ENCODE measurements at places on chromosomes 7 and 10.
A peak's percentile ranks its signal among the peaks of the same experiment; 100 is the strongest.

DNA sequence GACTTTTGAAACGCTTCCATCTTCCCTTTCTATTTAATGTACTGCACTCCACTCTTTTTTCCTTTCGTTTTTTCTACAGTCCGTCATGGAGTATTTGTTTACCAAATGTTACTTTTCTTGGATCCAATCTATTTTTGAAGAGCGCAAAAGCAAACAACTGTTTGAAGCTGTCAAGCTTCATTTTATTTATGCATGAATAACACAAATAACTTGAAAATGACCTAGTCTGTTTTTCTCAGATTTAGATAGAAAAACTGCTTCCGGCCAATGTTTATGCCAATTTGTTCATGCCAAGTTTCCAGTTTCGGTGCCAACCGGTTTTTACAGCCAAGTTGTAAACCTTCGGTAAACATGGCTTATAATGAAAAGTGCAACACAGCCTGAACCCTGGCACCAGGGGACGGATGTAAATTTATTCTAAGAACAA is 150.9 kb upstream of the KLF6 start:
- H3K4me3 ChIP-seq, result no peak overlapping the region
- H3K36me3 ChIP-seq, result no peaks in the 10 kb centered on the region
- H3K4me1 ChIP-seq, result peaks cover 19% of the 10 kb centered on the region
- DNase-seq, result no peak

GRCh38 chr10:128710798-128711183 is 584.6 kb upstream of the MKI67 start:
- no peak overlapping the region for H3K27ac ChIP-seq
- H3K4me1 ChIP-seq, result no peaks in the 10 kb centered on the region
- peaks cover 6% of the 10 kb centered on the region for H3K27me3 ChIP-seq
- DNase-seq, result no peak
- no peaks in the 10 kb centered on the region for H3K36me3 ChIP-seq

- peaks cover 38% of the 10 kb centered on the region for H3K4me1 ChIP-seq
- peak overlapping the region; percentile 87 for H3K4me3 ChIP-seq
- no peak for DNase-seq
- H3K27ac ChIP-seq, result peak overlapping the region; percentile 97
These were observed 161.9 kb downstream of the CELF2 start for GRCh38 chr10:11179516-11180105.

DNA sequence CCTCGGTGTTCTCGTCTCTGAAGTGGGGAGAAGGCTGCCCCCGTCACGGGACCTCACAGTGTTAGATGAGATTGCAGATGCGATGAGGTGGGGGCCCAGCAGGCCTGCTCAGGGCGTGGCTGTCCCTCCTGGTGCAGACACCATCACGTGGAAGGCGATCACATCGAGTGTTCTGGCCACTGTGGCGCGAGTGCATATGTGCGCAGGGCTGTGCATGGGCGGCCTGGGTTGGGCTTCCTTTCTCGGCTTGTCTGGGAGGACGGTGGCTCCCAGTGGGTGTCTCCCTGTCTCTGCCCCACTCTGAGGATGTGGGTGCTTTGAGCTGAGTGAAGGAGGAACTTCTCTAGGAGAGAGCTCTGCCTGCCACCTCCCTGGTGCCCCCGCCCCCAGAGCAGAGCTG is 83.1 kb downstream of the LHPP start:
- no peaks in the 10 kb centered on the region for H3K36me3 ChIP-seq
- H3K4me1 ChIP-seq, result peaks cover 26% of the 10 kb centered on the region
- H3K4me3 ChIP-seq, result peak overlapping the region; percentile 64

GRCh38 chr10:11742009-11742778 is at the start of gene ECHDC3:
Gene ECHDC3 (plus strand): TSS chr10:11742382. CDS start chr10:11742577, 195 bp downstream.
- peak within 1 kb of the TSS; percentile 53 for H3K27ac ChIP-seq
- peak; percentile 56 for DNase-seq
- H3K27me3 ChIP-seq, result peaks cover 4% of the 10 kb centered on the region
- H3K36me3 ChIP-seq, result no peaks in the 10 kb centered on the region

DNA sequence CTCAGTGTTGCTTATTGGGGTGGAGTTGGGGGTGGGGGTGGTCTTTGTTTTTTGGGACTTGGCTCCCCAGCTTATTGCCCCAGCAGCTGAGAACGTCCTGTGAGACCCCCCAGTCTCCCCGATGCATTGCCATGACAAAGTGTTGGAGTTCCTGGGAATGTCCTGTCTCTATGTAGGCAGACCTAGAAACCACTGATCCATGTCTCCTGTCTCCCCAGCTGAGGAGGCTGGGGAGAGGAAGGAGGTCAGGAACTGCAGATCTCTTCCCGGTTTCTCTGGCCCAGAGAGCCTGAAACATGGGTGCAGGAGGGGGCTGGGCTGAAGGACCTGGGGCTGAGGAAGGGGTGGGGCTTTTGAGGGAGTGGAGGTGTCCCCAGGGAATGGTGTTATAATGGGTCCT is 80.2 kb upstream of the GTF2IRD1 start:
- H3K27ac ChIP-seq, result no peak overlapping the region
- H3K4me1 ChIP-seq, result no peaks in the 10 kb centered on the region
- no peak overlapping the region for H3K4me3 ChIP-seq
- H3K27me3 ChIP-seq, result no peaks in the 10 kb centered on the region
- no peaks in the 10 kb centered on the region for H3K36me3 ChIP-seq

GRCh38 chr7:22732556-22733126 is 5.6 kb downstream of the IL6 start:
- H3K4me3 ChIP-seq, result no peak overlapping the region
- no peak overlapping the region for H3K27ac ChIP-seq
- H3K4me1 ChIP-seq, result peaks cover 3% of the 10 kb centered on the region
- H3K27me3 ChIP-seq, result peaks cover 34% of the 10 kb centered on the region
- DNase-seq, result no peak

DNA sequence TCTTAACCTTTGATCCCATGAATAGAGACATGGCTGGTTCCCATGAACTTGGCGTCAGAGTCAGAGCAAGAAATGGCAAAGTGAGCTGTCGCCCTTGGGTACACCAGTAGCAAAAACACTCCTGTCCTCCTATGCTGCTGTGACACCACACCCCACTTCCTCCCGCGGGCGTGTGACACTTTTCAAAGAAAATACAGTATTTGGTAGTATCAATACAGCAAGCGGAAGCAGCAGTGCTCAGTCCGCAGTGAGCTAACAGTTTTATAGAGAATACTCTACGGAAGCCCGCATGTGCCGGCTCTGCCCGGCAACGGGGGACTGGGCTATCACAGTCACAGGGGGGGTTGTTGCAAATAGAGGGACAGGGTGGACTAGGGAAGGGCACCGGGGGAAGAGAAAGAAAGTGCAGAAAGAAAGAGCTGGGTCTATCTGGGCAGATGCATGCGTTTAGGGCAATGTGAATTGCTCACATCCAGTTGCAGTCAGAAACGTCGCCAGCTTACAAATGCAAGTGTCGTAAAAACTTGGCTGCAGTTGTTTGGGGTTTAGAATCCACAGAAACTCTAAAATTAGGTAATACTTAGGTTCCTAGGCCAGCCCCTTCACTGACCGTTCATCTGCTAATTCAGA is 49.8 kb downstream of the PRKCQ start:
- peak overlapping the region; percentile 97 for H3K27ac ChIP-seq
- peak; percentile 58 for DNase-seq
- no peaks in the 10 kb centered on the region for H3K27me3 ChIP-seq
- peak overlapping the region; percentile 93 for H3K4me3 ChIP-seq

- peaks cover 19% of the 10 kb centered on the region for H3K27me3 ChIP-seq
- no peak overlapping the region for H3K4me3 ChIP-seq
- H3K4me1 ChIP-seq, result no peaks in the 10 kb centered on the region
- DNase-seq, result no peak
- no peaks in the 10 kb centered on the region for H3K36me3 ChIP-seq
These were observed 210.6 kb upstream of the FZD8 start for GRCh38 chr10:35852721-35853120.

GRCh38 chr7:117830422-117830954 is 42.8 kb downstream of the CTTNBP2 start:
- no peak overlapping the region for H3K4me3 ChIP-seq
- H3K27ac ChIP-seq, result no peak overlapping the region
- H3K36me3 ChIP-seq, result no peaks in the 10 kb centered on the region
- DNase-seq, result no peak
- H3K27me3 ChIP-seq, result peaks cover 9% of the 10 kb centered on the region

- H3K4me3 ChIP-seq, result no peak overlapping the region
- peaks cover 27% of the 10 kb centered on the region for H3K27me3 ChIP-seq
- H3K36me3 ChIP-seq, result no peaks in the 10 kb centered on the region
- peaks cover 22% of the 10 kb centered on the region for H3K4me1 ChIP-seq
These were observed 21.7 kb upstream of the ADRB1 start for GRCh38 chr10:114021717-114022680.

DNA sequence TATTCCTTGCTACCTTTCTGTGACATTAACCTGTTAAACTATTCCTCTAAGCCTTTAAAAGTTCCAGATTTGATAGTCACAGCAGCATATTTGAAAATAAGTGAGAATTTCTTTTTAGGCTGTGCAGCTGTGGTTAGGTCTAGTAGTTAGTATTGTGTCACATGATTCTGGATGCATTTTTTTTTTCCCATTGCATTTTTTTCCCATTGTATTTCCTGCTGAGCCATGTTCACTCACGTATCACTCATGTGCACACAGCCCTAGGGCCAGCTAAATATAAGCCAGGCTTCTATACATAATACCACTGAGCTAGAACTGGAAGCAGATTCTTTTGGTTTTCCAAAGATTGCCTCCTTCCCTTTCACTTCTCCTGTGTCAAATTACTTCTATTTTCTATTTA is 37.4 kb downstream of the DNAJC9 start:
- H3K27me3 ChIP-seq, result no peaks in the 10 kb centered on the region
- H3K4me3 ChIP-seq, result no peak overlapping the region
- no peak for DNase-seq
- peaks cover 38% of the 10 kb centered on the region for H3K36me3 ChIP-seq
- no peak overlapping the region for H3K27ac ChIP-seq

DNA sequence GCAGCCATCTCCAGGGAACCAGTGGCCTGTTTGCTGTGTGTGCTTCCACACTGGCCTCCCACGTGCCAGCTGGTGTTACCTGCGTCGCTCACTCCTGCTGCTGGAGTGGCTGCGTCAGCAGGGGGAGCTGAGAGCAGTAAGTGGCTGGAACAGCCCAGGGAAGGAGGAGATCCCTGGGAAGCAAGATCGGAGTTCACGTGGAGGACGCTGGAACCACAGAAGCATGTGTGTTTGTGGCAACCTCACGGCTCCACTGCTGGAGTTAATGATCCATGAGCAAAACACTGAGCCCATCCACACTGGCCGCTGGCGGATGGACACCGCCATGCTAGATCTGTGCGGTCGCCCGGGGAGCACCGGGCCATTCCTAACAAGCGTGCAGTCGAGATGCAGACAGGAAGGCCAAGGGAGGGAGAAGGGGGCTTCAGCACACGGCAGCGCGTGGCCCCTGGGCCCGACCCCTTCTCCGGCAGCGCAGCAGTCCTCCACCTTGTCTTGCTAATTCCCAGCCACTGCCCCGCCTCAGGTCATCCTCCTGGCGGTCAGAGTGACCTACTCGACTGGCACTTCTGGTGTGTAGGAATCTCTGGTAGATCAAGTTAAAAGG is 68.5 kb upstream of the EEPD1 start:
- H3K4me1 ChIP-seq, result no peaks in the 10 kb centered on the region
- no peak overlapping the region for H3K27ac ChIP-seq
- H3K36me3 ChIP-seq, result peaks cover 4% of the 10 kb centered on the region

DNA sequence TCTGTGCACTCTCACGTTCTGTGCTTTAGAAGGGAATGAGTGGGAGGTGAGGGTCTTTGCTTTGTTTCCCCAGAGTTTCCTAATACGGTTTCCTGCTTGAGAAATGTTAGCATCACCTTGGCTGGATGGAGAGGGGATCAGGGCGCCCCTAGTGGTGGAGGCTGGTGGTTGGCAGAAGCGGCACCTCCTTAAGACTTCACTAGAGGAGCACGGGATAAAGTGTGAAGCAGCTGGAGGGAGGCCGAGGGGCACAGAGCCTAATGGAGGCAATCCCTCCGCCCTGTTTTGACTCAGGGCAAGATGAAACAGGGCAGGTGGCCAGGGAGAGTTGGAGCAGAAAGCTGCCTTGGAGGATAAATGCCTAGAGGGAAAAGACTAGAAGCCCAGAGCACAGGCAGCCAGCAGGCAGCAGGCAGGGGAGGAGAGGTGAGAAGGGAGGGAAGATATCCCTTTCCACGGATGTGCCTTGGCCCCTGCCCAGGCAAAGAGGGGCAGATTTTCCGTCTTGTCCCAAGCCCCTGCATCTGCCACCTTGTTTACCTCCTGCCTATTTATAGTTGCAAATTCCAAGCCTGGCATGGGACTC is 56.0 kb upstream of the BTRC start:
- H3K27me3 ChIP-seq, result peaks cover 66% of the 10 kb centered on the region
- H3K27ac ChIP-seq, result no peak overlapping the region
- H3K4me1 ChIP-seq, result peaks cover 2% of the 10 kb centered on the region
- H3K4me3 ChIP-seq, result no peak overlapping the region
- peak; percentile 63 for DNase-seq
- H3K36me3 ChIP-seq, result no peaks in the 10 kb centered on the region

DNA sequence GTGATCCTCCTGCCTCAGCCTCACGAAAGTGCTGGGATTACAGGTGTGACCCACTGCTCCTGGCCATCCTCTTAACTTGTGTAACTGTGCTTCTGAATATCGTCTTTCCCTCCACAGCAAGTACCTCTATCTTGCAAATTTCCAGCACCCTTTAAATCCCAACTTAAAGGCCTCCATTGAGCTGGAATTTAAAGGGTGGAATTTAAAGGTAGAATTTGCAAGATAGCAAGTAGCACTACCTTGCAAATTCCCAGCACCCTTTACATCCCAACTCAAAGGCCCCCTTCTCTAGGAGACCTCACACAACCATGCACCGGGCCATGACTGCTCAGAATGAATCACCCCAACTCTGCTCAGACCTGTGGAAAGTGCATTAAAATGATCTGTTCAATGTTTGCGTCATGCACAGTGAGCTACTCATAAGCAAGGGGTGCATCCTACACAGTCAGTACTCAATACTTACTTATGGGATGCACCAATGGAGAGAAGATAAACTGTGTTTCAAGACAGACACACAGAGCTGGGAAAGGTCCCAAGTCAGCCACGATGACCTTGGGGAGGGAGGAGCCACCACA is 17.8 kb upstream of the SDK1 start:
- DNase-seq, result no peak
- H3K36me3 ChIP-seq, result peaks cover 4% of the 10 kb centered on the region
- no peaks in the 10 kb centered on the region for H3K4me1 ChIP-seq
- H3K4me3 ChIP-seq, result no peak overlapping the region
- H3K27ac ChIP-seq, result no peak overlapping the region

DNA sequence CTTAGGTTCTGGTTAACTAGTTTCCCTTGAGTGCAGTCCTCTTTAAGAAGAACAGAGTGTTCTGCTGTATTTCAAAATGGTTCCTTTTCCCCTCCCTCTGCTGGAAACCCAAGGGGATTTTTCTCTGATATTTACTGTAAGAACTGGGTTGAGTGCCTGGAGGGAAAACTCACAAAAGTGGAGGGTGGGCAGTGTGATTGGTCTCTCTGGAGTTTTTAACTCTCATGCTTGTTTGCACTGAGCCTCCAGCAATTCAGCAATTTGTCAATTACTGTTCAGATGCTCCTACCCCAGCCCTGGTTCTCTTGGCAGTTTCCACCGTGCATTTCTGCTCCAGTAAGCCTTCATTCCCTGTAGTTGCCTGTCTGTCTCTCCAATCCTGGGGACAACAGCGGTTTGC is 273.4 kb upstream of the SORCS1 start:
- H3K27me3 ChIP-seq, result no peaks in the 10 kb centered on the region
- DNase-seq, result no peak
- H3K36me3 ChIP-seq, result no peaks in the 10 kb centered on the region

GRCh38 chr10:79063071-79063491 is 5.7 kb upstream of the ZMIZ1 start:
- H3K27me3 ChIP-seq, result no peaks in the 10 kb centered on the region
- H3K27ac ChIP-seq, result no peak overlapping the region
- DNase-seq, result peak; percentile 18

Measured in naive thymus-derived CD8-positive, alpha-beta T cell (primary cell).